ENCODE measurements at places on chromosomes 7 and 10.

GRCh38 chr7:44914992-44915607 lies 29.8 kb upstream of the PURB start:
- DNase-seq: peak; percentile 36

DNA sequence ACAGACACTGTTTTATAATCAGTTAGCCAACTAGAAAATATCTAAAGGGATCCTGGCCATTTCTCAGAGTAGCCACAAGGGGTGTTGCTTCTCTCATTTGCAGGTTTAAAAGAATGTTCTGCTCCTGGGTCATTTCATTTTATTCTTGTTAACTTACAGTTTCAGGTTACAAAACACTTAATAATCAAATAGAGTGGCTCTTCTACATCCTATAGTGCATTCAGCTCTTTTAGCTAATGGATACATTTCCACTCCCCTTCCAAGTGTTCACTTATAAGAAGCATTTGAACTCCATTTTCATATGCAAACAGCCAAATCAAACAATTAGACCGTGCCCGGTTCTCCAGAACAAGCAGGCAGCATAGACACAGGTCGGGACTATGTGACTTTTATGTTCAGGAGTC lies 117.5 kb downstream of the TRIL start:
- DNase-seq: no peak

DNA sequence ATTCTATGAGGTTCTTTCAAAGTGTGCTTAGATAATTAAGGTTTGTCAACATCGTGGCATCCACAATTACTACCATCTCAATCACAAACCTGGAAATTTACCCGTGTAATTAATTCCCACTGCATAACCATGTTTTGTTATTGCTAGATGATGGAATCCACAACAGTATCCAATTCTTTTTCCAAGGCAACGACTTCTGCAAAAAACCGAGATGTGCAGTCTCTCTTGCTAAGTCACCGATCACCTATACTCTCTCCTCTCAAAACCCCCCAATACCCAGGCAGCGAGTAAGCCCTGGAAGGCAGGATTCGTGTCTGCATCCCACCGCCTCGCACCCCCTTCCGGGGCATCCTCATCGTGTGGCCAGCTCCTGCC lies 678 bp upstream of the EIF4H start:
- no peak for DNase-seq

GRCh38 chr7:55570218-55570873 lies 2.0 kb downstream of the VOPP1 start:
- DNase-seq: no peak

- no peak for DNase-seq
Measured at GRCh38 chr7:47932016-47932415, 16.2 kb downstream of the PKD1L1 start.

DNA sequence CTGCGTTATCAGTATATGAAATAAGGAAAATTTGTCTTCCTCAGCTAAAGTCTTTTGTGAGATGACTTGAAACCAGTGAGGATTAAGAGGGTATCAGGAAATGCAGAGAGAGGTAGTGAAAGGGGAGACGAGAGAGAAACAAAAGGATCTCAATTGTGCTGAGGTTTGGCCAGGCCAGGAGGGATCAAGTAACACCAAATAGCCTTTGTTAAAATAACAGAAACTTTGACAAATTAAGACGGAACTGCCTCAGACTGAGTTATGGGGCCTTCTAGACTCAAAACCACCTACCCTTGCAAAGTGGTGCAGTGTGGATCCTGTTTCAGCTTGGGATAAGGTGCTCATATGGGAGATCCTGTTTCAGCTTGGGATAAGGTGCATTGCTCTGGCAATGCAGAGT lies 263.1 kb downstream of the CREB5 start:
- no peak for DNase-seq

DNA sequence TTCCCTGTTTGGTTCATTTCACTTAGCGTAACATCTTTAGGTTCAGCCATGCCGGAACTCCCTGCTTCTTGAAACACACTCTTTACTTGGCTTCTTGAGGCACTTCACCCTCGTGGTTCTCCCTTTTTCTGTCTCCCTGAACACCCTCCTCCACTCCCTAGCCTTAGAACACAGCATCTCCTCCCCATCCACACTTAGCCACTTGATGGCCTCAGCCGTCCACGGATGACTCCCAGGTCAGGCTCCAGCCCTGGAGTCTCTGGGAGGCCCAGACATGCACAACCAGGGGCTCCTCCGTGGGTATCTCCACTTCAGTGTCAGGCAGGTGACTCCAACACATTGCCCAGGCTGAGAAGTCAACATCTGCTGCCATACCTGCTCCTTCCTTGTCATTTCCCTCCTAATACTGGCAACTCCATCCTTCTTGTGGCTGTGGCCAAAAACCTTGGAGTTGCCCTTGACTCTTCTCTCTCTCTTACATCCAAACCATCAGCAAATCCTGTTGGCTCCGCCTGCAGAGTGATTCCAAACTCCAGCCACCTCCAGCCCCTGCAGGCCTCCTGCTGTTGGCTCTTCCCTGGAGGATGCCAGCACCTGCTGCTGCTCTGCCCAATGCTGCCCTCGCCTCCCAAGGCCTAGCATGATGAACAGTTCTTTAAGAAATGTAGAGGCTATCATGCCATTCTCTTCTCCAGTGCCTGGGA lies 8.4 kb upstream of the INMT start:
- DNase-seq: no peak

DNA sequence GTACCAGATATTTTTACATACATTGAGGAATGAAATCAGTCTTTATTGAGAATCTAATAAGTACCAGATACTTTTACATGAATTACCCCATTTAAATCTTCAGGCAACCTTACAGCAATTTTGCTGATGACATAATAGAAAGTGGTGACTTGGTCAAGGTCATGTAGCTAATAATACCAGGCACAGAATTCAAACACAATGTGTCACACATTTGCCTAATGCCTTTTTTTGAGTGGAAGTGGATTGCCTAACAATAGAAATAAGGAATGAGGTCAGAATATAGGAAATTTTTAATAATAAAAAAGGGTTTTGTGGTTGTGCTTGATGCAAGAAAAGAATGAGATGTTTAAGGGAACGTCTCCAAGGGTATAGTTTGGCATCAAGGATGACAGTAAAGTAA lies 466.6 kb upstream of the IGFBP3 start:
- no peak for DNase-seq

DNA sequence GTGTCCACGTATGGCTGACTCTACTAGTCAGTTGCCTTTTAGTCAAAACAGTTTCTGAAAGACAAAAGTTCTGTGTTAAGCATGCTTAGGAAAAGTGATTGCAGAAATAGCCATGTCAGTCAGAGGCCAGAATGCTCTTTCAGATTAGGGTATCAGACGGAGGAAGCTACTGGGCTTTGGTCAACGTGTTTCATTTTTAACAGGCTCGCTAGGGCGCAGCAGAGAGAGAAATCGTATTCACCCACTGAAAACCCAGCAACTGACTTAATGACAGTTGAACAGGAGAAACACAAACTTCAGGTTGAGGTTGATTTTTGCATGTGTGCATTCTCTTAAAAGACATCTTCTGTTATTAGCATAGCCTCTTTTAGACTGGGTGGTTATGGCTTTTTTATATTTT lies 322.6 kb upstream of the KIAA1217 start:
- DNase-seq: no peak

All from naive thymus-derived CD8-positive, alpha-beta T cell (primary cell).